ENCODE measurements at places on chromosomes 5 and 9. TPM values are rescaled to one million over a fixed set of nuclear protein-coding genes. Genes with fewer than 3 reads are reported as not detected.
A peak's percentile ranks its signal among the peaks of the same experiment; 100 is the strongest.

PITX1 gene
- total RNA-seq, result 0.11 TPM

MSX2 gene
- 2.6 TPM for total RNA-seq

HMMR gene
- total RNA-seq, result 11.4 TPM

RORB gene
- total RNA-seq, result 4.3 TPM

RMI1 gene
- total RNA-seq, result 8.2 TPM

GRCh38 chr5:141908796-141909195 is 14.9 kb upstream of the DELE1 start:
- no peak for DNase-seq

DNA sequence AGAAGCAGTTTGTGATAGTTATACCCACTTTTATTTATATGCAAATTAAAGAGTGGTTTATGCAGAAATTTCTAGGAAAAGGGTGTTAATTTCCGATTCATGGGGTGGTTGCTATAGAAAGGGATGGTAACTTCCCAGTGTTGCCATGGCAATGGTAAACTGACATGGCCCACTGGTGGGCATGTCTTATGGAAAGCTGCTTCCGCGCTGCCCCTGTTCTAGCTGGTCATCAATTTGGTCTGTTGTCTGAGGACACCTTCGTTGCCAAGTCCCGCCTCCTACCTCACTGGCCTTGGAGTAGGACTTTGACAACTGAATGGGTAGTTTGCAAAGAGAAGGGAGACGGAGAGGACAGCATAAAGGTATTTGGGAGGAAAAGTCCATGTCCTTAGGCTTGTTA is 74.0 kb upstream of the SMIM23 start:
- DNase-seq, result peak; percentile 64

DNA sequence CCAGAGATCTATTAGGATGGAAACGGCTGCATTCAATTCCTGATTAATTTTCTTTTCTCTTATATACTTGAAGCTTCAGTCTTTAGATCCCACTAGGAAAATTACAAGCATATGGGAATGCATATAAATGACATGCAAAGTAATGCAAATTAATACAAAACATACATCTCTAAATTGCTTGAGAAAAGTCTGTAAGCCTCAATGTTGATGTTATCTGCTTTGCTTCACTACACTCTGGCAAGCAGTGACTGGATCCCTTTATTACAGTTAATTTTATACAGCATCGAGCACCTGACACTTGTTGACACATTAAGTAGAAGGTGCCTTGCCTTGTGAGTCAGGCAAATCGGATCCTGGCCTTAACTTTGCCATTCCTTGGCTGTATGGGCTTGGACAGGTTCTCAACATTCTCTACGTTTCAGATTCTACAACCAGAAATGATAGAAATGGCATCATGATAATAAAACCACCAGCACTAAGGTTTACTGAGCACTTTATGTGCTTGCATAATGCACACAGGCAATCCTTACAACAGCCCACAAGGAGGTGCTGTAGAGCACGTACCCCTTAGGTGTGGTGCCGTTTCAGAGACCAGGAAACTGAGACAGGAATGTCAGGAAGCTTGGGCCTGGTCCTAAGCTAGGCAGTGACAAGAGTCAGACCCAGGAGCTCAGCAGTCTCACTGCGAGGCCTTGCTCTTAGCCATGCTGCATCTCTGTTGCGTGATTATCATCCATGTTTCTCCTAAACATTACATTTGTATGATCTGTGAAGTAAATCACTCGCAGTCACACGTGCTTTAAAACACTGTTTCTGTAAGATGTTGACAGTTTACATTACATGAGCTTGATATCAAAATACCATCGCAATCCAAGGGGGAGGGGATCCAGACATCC is 2.7 kb downstream of the GCNT4 start:
- DNase-seq, result no peak

GRCh38 chr5:84382363-84383295 is 2.1 kb downstream of the EDIL3 start:
- DNase-seq, result peak; percentile 39

DNA sequence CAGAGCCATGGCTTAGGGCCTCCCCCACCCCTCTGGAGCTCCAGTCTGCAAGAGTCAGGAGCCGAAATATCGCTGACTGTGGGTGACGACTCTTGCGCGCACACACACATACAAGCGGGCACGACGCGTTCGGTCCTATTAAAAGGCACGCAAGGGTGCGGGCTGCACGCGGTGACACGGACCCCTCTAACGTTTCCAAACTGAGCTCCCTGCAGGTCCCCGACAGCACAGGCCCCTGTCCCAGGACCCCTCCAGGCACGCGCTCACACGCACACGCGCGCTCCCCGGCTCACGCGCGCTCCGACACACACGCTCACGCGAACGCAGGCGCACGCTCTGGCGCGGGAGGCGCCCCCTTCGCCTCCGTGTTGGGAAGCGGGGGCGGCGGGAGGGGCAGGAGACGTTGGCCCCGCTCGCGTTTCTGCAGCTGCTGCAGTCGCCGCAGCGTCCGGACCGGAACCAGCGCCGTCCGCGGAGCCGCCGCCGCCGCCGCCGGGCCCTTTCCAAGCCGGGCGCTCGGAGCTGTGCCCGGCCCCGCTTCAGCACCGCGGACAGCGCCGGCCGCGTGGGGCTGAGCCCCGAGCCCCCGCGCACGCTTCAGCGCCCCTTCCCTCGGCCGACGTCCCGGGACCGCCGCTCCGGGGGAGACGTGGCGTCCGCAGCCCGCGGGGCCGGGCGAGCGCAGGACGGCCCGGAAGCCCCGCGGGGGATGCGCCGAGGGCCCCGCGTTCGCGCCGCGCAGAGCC is at the start of gene GRIN1:
TSS of gene GRIN1 (plus strand) at position 433 of the 746 bp plus-strand sequence. CDS start 333 bp downstream, outside the sequence.
- DNase-seq, result no peak

Measured in spinal cord (tissue), 10 donors.